ENCODE measurements at places on chromosomes 3 and 15.

- no peak for DNase-seq
Observed at GRCh38 chr3:78994174-78995027, 773.4 kb downstream of the ROBO1 start.

DNA sequence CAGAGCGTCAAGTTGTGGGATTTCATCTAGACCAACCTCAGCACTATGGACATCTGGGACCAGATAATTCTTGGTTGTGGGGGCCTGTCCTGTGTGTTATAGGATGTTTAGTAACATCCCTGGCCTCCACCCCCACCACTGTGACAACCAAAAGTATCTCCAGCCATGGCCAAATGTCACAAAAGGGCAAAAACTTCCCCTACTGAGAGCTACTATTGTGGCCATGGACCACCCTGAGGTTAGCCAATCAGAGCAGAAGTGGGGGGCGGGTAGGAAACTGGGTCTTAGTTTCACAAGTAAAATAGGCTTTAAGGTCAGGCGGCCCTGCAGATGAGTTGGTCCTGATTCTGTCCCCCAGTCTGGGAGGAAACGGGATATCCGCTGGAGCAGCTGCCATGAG, 25.4 kb downstream of the KIF7 start:
- no peak for DNase-seq

DNA sequence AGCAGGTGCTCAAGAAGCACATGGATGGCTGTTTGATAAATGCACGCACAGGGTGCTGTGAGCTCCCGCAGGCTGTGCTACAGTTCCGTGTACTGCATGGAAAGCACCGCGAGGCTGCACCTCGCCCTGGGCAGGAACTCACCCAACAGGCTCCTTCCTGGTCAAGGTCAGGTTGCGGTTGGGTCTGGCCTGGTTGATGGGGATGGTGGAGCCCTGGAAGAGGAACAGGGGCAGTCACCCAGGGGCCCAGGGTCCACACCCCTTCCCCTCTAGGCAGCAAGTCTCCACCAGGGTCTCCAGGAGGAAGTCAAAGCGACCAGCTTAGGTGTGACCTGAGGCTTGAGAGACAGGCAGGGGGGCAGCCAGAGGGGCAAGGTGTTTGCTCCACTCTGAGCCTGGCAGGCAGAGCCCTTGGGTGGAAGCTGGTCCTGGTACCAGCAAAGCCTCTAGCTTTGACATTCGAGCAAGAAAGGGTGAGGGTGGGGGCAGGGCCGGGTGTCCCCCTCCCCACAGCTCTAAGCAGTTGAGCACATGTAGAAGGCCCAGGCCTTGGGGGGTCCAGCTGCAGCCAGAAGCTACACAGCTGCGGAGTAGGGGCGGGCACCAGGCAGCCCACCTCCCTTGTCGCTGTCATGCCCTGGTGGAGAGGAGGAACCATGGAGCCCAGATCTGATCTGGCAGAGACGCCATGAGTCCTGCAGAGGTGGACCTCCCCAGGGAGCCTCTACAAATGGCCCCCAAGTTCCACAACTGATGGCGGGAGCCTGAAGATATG, 46.3 kb upstream of the SLC41A3 start:
- DNase-seq: no peak

GRCh38 chr3:73143821-73144237, 82.4 kb downstream of the EBLN2 start:
- DNase-seq: no peak

- no peak for DNase-seq
Observed at GRCh38 chr3:33001889-33002288, 50.4 kb downstream of the CCR4 start.

GRCh38 chr3:133455960-133456359, 56.1 kb downstream of the BFSP2 start:
- no peak for DNase-seq

DNA sequence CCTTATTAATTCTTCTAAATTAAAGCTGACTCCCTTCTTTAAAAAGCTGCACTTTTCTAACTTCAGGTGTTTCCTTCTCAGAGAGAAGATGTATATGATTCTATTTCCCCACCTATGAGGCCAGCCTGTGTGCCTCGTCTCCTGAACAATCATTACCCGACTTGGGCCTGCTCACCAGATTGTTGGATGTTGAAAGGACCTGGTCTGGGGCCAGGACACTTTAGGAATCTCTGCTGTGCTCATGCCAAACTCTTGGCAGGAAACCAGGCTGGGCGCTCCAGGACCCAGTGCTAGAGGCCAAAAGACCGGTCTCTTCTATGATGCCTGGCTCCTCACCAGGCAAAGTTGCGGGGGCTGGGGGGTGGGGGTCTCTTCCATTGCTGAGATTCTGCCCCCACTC, 16.9 kb upstream of the LRRC31 start:
- no peak for DNase-seq

GRCh38 chr15:97875513-97876280, 84.8 kb upstream of the ARRDC4 start:
- DNase-seq: no peak

GRCh38 chr3:101574388-101575112, 570 bp downstream of the PCNP start:
- peak; percentile 66 for DNase-seq

- no peak for DNase-seq
Observed at GRCh38 chr3:185950728-185951127, 12.9 kb upstream of the TRA2B start.

GRCh38 chr3:48399387-48400172, 27.6 kb downstream of the FBXW12 start:
- DNase-seq: no peak

GRCh38 chr3:157284688-157285087, 124.7 kb upstream of the CCNL1 start:
- DNase-seq: no peak

DNA sequence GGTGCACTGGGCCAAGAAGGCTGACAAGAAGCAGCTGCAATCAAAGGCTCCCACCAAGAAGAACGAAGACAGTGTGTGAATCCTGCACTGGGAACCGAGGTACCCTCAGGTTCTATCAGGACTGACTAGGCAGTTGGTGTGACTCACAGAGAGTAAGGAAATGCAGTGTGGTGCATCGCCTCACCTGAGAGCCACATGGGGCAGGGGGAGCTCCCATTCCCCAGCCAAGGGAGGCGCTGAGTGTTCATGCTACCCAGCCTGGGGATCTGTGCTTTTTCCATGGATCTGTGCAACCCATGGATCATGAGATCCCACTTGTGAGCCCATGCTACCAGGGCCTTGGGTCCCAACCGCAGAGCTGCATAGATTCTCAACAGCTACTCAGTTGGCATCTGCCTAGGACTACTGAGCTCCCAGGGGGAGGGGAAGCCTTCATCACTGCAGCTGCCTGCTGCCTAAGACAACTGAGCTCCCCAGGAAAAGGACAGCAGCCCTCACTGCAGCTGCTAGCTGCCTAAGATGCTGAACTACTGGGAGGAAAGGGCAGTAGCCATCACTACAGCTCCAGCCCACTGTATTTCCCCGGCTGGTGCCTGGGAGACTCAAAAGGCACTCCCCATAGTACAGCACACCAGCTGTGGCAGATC, 6.9 kb upstream of the PLSCR2 start:
- no peak for DNase-seq

GRCh38 chr15:69843276-69843899, 254.3 kb downstream of the TLE3 start:
- DNase-seq: no peak

DNA sequence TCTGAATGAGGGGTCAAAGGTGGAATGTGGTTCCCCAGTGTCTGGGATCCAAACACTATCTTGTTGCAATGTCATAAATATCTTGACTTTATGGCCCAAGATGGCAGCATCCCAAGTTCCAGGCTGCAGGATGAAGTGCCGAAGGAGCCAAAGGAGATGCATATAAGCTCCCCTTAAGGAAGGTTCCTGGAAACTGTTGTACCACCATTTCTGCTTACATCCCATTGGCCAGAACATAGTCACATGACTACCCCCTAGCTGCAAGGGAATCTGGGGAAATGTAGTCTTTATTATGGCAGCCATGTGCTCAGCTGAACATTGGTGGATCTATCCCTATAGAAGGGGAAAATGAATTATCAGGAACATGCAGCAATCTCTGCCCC, 54.3 kb downstream of the BDH1 start:
- no peak for DNase-seq

All from central memory CD4-positive, alpha-beta T cell (primary cell).